ENCODE measurements at places on chromosomes 4 and X. TPM values are rescaled to one million over a fixed set of nuclear protein-coding genes. Genes with fewer than 3 reads are reported as not detected.

PWWP3B gene
- total RNA-seq = 0.24 TPM

MAGEA4 gene
- not detected for total RNA-seq

SPRY1 gene
- total RNA-seq = 10.1 TPM

LINC00632 gene
- under 0.01 TPM for total RNA-seq

PARM1 gene
- 0.21 TPM for total RNA-seq

VEGFC gene
- 12.0 TPM for total RNA-seq

SMARCA1 gene
- 34.7 TPM for total RNA-seq

ALB gene
- total RNA-seq = 0.24 TPM

VEGFD gene
- not detected for total RNA-seq

PCGF3 gene
- total RNA-seq = 57.4 TPM

GNRHR gene
- total RNA-seq = not detected

TIMM17B gene
- total RNA-seq = 53.1 TPM

GIMD1 gene
- not detected for total RNA-seq

GABRB1 gene
- total RNA-seq = not detected

TCEAL6 gene
- not detected for total RNA-seq

AKAP4 gene
- total RNA-seq = not detected

CXCL1 gene
- total RNA-seq = 2.6 TPM

ZAR1 gene
- not detected for total RNA-seq

USP17L10 gene
- total RNA-seq = not detected

SMIM10 gene
- under 0.01 TPM for total RNA-seq

PNCK gene
- total RNA-seq = 4.7 TPM

MAGEA1 gene
- not detected for total RNA-seq

CYTL1 gene
- not detected for total RNA-seq

CD38 gene
- total RNA-seq = under 0.01 TPM
